ENCODE measurements at places on chromosomes 12 and 14.
A peak's percentile ranks its signal among the peaks of the same experiment; 100 is the strongest.

- no peak for DNase-seq
Measured at GRCh38 chr14:61699027-61699426, 3.7 kb downstream of the HIF1A start.

DNA sequence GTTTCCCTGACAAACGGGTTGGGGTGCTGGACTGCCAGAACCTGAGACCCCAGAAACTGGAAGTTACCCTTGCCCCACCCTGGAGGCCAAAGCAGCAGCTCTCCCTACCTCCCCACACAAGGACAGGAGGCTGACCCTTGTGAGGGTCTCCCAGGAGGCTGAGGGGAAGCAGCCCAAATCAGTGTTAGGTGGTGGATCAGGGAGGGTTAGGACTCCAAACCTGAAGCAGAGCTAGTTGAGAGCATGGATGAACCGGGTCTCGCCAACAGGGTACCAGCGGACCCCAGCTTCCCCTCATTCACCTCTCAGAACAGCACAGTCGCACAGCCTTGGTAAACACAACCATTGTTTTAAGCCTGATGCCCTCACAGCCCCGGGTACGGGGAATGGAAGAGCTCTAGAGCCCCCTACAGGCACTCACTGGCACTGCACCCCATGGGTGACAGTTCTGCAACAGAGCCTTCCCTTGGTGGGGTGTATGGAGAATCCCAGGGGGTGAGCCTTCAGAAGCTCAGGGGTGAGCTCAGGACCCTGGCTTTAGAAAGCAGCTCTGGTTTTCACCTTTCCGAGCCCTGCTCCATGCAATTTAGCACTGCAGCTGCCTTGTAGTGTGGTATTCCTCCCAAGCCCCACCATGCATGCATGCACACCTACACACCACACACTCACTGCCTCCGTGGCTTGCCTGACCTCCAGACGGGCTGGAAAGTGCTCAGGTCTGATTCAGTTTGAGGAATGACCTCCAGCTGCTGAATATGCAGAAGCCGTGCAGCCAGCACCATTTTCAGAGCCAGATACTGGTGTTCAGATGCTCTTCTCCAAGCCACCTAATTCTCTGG is 11.2 kb downstream of the ESRRB start:
- DNase-seq: no peak

DNA sequence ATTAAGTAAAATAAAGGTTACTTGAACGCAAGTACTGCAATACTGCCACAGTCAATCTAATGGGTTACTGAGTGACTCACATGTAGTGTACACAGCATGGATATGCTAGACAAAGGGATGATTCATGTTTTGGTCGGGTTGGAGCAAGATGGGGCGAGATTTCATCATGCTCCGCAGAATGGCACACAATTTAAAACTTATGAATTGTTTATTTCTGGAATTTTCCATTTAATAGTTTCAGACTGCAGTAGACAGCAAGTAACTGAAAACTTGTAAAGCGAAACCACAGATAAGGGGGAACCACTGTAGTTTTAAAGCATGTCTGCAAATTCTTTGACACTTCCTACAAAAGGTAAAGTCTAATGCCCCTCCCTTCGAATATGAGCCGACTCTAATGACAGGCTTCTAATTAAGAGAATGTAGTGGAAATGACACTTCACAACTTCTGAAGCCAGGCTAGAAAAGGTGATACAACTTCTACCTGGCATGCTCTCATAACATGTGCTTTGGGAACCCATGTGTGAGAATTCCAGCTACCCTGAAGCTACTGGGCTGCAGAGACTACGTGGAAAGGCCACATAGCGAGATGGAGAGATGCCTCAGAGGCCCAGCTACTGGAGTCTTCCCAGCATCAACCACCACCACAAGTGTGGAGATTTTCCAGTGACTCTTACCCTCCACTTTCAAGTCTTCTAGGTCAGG is 13.9 kb upstream of the TCP11L2 start:
- no peak for DNase-seq

GRCh38 chr14:103628221-103628683 is 759 bp upstream of the KLC1 start:
- peak; percentile 41 for DNase-seq

GRCh38 chr14:24712909-24713308 is 78.9 kb upstream of the GZMB start:
- DNase-seq: no peak
